ENCODE measurements at places on chromosomes 5 and 9. TPM values are rescaled to one million over a fixed set of nuclear protein-coding genes. Genes with fewer than 3 reads are reported as not detected.

Gene DOLK
- 10.3 TPM for total RNA-seq

Gene AOPEP
- 10.8 TPM for total RNA-seq

Gene GRIA1
- total RNA-seq: not detected

Gene SPINK4
- total RNA-seq: not detected

GRCh38 chr5:96297867-96298266 lies 135.2 kb downstream of the PCSK1 start:
- H3K27ac ChIP-seq: no peak overlapping the region
- H3K4me3 ChIP-seq: no peak overlapping the region
- H3K36me3 ChIP-seq: peaks cover 7% of the 10 kb centered on the region
- peaks cover 4% of the 10 kb centered on the region for H3K27me3 ChIP-seq
- no peaks in the 10 kb centered on the region for H3K4me1 ChIP-seq

DNA sequence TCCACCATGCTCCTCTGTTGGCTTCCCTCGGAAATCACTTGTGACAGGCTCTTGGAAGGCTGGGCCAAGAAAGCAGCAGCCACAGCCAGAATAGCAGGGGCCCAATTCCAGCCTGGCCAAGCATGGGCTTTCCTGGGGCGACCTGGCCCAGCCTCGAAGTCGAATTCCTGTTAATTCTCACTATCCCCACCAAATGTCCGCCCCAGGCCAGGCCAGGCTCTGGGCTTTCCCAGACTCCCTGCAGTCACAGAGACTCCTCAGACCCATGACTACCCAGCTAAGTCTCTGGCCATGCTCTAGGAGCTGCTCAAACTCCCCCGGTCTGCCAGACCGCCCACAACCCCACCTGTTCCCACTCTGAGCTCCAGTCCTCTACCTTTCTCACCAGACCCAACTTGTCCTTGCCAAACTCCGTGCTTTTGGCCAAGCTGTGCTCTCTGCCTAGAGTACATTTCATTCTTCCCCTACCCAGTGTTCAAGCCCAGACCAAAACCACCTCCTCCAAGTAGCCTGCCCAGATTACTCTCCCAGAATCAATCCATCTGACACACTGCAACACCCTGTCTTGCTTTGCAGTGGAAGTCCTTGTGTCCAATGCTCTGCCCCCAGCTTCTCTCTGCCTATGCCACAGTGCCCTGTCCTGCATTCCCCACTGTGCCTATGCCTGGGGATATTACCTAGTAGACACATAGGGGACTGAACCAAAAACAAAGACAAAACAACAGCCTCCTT lies 26.2 kb downstream of the SHB start:
- no peaks in the 10 kb centered on the region for H3K27me3 ChIP-seq
- peaks cover 6% of the 10 kb centered on the region for H3K4me1 ChIP-seq
- H3K27ac ChIP-seq: no peak overlapping the region
- H3K36me3 ChIP-seq: no peaks in the 10 kb centered on the region
- no peak overlapping the region for H3K4me3 ChIP-seq

DNA sequence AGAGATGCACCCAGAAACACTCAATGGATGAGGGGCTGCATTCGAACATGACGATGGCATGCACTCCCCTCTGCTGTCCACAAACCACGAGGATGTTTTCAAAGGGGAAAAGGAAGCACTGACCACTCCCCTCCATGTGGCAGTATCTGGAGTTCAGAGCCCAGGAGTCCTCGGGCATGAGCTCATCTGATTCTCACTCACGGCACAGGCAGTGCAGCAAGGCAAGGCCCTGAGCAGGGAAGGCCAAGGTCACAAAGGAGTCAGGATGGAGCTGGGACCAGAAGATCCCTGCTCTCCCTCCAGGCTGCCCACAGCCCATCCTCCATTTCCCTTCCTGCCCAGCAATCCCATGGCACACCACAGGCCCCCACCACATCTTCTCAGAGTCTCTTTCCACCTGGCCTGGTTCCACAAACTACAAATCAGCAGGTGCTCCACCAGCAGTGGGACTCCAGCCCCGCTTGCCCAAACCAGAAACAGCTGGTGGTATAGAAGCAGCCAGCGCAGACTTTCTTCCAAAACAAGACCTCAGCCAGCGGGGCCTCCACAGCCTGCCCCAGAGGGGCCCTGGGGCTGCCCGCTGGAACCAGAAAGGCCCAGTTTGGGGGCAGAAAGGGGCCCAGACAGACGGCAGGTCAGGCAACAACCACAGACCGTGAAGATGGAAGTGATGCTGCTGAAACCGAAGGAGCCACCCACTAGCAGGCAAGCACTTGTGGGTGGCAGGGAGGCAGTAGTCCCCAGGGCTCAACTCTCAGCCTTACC lies 12.2 kb downstream of the TNIP1 start:
- H3K27ac ChIP-seq: peak overlapping the region; percentile 72
- peaks cover 48% of the 10 kb centered on the region for H3K4me1 ChIP-seq
- no peaks in the 10 kb centered on the region for H3K27me3 ChIP-seq

- H3K36me3 ChIP-seq: peaks cover 19% of the 10 kb centered on the region
- H3K27me3 ChIP-seq: no peaks in the 10 kb centered on the region
- H3K27ac ChIP-seq: no peak overlapping the region
- peak overlapping the region; percentile 83 for H3K4me3 ChIP-seq
- peak; percentile 27 for DNase-seq
Observed at GRCh38 chr5:75668977-75669689, 48.1 kb downstream of the POC5 start.

DNA sequence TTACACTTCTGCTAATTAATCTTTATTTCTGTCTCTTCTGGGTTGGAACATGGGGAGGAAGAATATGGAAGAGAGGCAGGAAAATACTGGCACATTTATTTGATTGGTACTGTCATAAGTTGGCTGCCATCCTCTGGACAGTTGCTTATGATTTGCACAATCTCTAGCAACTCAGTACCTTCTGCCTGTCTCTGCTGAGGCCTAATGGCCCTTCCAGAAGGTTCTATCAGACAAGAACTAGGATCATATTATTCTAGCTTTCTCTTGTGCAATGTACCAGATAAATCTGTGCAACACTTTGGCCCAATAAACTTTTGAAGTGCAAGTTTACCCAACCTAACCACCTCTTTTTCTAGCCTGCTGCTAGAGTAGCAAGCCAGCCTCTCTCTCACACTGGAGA lies 335.0 kb downstream of the ARRDC3 start:
- no peak for DNase-seq
- H3K27ac ChIP-seq: no peak overlapping the region
- no peaks in the 10 kb centered on the region for H3K36me3 ChIP-seq
- peaks cover 8% of the 10 kb centered on the region for H3K27me3 ChIP-seq
- no peaks in the 10 kb centered on the region for H3K4me1 ChIP-seq

GRCh38 chr9:134374301-134375010 lies 48.2 kb downstream of the RXRA start:
- peaks cover 18% of the 10 kb centered on the region for H3K4me1 ChIP-seq
- DNase-seq: no peak
- no peaks in the 10 kb centered on the region for H3K36me3 ChIP-seq
